ENCODE measurements at places on chromosomes 4 and X.

GRCh38 chr4:8585186-8585585 is 5.0 kb downstream of the GPR78 start:
- no peak for DNase-seq

GRCh38 chrX:39162322-39162735 is 361.1 kb downstream of the MID1IP1 start:
- DNase-seq, result peak; percentile 29

DNA sequence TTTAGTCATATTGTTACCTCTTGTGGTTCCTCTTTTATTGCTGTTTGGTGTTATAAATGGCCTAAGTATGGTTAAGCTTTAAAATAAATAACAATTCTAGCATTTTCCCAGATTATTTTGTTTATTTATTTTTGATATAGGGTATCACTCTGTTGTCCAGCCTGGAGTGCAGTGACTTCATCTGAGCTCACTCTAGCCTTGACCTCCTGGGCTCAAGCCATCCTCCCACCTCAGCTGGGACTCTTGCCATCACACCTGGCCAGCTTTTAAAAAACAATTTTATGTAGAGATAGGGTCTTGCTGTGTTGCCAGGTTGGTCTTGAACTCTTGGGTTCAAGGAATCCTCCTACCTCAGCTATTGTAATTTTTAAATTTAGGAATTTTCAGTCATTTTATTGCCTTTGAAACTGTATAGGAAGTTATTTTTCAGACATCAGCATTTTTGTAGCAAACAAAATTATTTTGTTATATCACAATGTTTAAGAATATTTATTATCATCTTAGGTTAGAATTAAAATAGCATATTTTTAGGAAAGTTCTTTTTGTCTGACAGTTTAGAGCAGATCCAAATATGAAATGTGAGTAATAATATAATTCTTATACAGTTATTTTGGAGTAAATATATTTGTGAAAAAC is 66.3 kb upstream of the RHOH start:
- DNase-seq, result no peak

GRCh38 chr4:184384056-184384809 is 90.1 kb downstream of the IRF2 start:
- DNase-seq, result peak; percentile 22

DNA sequence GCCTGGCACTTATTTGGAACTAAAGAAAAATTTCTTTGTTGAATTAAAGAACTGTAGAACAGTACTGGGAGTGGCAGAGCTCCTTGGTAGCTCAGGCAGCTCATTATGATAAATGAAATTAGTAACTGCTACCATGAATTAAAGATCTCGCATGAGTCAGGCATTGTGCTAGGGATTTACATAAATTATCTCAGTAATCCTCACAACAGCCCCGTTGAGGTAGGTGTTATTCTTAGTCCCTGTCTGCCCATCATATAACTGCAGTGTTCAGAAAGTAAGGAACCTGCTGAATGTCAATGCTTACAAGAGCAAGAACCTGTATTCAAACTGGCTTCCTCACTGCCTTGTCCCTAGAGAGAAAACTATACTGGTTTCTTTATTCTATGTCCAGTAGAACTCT is 108.3 kb downstream of the NLGN4X start:
- no peak for DNase-seq

GRCh38 chrX:40081679-40082068 is 16.1 kb downstream of the BCOR start:
- DNase-seq, result no peak

DNA sequence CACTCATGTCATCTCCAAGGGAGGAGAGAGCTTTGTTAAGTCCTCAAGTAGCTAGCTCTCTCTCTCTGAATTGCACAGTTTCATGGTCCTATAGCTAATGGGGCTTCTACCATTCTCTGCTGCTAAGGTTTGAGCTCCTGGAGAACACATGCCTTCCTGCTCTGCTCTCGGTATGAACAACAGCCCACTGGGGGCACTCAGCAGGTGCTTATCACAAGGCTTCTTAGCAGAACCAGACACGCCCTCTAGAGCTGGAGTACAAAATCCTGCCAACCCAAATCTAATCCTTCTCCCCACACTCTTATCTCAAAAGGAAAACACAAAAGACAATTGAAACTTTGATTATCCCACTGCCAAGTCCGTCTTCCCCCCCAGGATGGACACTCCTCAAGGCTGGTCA is 176.5 kb downstream of the HS3ST1 start:
- no peak for DNase-seq

Data from CD4-positive, alpha-beta T cell treated with Interleukin-17A for 1 hour (primary cell).